NCI-H1105 (cell line): ENCODE measurements at places on chromosomes 5 and 9.

DNA sequence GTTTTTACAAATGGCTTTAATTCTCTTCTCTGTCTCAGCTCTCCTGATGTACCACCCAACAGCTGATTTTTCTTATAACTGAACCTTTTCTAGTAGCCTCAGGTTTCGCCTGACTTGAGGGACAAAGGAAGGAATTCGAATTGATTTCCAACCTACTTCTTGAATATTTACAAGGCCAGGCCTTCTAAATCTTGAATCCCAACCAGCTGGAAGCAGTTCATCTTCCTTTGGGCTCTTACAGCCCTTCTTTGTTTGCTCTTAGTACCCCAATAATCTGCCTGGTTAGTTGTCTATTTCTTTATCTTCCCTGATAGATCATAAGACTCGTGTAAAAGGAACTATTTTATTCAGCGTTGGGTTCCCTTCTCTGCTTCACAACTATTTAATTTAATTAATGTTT is 95.9 kb downstream of the NLN start:
- DNase-seq: no peak

DNA sequence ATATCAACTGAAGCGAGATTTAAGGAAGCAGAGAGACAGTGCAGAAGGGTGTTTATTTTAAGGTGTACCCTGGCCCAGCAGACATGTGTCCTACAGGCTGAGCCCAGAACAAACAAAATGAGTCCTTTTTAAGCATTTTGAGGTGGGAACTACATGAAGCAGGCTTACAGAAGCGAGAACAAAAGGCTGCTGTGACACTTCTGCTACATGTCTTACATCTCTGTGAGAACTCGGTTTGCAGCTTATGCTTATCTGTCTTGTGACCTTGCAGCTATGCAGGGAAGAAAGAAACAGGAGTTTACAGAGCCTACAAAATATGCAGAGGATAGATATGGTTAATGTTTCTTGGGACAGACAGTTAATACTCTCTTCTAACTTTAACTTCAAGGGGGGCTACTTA is 295.9 kb downstream of the CEMIP2 start:
- DNase-seq: no peak

DNA sequence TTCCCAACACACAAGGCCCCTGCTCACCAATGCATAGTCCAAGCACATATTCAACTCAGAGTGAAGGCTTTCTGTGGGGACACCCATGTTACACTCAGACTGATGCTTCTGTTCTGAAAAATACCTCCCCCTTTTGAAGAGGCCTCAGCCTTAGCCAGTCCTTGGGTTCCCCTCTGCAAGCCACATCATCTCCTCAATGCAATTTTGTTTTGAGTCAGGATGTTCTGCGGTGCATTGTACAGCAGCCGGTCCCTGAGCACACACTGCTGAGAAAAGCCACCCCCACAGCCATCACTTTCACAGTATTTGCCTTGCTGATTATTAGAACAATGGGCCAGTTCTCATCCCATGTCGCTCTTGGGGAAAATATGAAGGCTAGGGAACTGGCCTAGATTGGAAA is 241.2 kb downstream of the FAM114A2 start:
- no peak for DNase-seq

DNA sequence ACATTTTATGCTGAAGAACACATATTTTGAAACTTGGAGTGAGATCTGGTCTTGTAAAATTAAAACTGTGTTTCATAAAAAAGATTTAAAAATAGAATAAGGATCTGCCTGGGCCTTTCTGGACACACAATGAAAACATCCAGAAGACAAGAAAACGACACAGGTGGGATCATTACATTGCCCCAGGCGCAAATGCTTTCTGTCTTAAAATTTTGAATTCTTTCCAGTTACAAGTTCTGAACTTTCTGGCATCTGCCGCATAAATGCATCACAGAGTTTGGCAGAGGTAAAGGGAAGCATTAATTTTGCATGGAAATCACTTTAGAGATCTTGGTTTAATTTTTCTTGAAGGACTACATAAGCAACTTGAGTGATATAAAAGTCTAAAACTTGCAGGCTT is 219.6 kb downstream of the WDR70 start:
- no peak for DNase-seq

DNA sequence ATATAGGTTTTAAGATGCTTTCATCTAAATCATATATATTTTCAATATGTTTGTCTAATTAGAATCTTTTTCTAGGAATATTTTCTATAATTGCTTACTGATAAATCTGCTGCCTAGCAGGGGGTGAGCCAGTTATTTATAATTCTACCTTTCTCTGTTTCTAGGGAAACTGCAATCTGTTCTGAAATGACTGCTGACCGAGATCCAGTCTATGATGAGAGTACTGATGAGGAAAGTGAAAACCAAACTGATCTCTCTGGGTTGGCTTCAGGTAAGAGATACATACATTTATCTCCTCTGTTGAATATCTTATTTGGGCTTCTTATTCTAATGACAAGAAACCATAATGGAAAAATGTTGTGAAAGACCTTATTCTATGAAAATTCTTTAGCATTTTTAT is 127.3 kb downstream of the XRCC4 start:
- no peak for DNase-seq

DNA sequence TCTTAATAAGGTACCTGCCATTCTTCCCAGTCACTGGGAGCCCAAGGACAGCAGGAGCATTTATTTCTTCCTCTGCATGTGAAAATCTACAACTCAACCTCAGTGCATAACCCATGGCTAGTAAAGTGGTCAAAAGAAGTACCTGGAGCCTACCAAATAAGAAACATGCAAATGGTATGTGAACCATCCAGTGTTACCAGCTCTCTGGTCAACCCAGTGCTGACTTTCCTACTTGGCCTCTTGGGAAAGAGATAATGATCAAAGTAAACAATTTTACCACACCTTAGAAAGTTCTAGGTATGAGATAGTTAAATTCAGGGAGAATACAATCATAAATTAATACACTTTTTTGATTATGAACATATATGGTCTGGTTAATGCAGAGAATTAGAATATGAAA is 325.6 kb downstream of the ENC1 start:
- DNase-seq: no peak

GRCh38 chr5:88542786-88543185 is 274.1 kb upstream of the TMEM161B start:
- DNase-seq: no peak

DNA sequence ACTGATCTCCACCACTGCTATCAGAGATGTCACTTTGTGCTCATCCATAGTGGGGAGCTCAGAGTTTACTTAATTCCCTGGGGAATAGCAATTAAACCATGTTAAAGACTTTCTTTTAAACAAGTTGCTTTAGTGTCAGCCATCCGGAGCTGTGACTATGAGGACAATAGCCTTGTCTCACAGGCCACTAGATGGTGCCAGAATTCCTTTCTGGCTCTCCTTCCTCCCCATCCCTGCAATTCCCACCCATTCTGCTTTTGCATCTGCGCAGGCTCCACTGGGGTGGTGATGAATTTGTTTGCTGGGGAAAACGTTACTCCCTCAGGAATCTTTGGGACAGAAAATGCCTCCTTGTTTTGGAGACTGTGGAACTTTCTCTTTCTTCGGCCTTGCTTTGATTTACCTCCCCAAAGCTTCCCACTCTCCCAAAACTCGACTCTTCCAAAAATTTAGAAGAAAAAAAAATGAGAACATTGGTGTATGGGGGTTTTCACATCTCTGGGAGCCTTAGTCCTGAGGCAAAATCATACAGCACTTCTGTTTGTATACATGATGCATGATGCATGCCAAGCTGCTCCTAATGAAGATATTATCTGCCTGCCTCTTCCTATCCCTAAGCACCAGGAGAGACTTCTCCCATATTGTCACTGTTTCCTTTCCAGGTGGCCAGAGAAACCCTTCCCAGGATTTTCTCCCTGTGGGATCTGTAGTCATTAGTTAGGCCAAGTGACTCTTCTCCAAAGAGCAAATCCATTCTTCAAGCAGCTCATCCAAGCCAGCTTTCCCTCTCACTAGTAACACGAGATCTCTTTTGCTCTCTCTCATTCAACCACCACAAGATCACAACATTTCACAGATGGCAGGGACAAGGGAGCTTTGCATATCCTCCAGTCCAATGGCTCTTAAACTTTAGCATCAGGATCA is 466.1 kb downstream of the TLR4 start:
- peak; percentile 56 for DNase-seq

- DNase-seq: no peak
Measured at GRCh38 chr5:172002840-172003512, 3.5 kb downstream of the FBXW11 start.

DNA sequence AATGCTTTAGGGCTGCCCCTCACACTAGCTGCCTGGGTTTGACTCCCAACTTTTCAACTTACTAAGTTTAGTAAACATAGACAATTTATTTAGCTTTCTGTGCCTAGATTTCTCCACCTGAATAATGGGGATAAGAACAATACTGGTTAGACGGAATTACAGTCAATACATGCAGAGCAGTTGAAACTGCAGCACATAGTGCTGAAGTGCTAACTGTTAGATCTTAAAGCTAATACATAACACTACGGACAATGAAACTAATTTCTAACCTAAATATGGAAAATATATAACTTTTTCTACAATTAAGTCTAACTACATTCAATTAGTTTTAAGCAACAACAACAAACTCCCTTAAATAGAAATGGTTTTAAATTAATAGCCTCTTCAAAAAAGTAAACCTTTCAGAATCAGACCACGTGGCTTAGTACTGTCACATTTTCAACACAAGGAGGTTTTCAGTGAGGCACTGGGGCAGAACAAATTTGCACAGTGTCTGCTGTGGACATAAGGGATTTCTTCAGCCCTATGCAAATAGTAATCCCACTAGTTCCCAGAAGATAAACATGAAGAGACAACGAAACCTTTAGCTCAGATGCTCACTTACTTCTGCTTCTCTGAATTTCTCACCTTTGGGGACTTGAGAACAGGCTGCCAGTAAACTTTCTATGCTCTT is 293.4 kb downstream of the EDIL3 start:
- no peak for DNase-seq

DNA sequence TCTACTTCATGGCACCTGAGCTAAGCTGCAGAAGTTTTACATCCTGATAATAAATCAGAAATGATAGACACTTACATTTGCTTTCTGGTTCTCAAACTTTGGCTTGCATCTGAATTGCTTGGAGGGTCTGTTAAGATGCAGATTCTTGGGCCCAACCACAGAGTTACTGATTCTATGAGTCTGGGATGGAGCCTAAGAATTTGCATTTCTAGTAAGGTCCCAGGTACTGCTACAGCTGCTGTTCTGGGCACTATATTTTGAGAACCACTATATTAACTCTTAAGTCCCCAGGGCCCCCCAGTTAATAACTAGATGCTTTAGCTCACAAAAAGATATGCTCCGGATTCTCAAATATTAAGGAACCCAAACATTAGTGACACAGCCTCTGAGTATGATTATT is 69.8 kb upstream of the DAB2 start:
- DNase-seq: no peak

DNA sequence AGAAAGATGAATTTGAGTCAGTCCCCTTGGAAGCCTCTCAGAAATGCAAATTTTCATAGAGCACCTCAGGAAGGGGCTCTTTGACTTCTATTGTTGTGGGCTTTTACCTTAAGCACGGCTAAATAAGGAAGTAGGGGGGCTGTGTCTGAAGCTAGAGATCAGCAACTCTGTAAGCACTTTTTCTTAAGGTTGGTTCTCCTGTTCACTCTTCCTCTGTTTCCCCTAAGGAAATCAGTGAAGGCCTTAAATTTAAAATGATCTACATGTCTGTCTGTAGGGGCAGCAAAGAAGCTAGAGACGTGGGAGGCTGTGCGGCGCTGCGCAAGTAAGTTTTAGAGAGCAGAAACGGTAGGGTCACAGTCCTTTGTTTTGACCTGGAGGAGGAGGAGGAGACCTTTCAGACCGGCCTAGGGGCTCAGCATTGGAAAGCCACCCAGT is 1.2 kb upstream of the CDC14B start:
- no peak for DNase-seq

- no peak for DNase-seq
Measured at GRCh38 chr5:120293796-120294195, 170.3 kb upstream of the PRR16 start.

GRCh38 chr5:137610598-137610997 is 111.5 kb upstream of the SPOCK1 start:
- no peak for DNase-seq

GRCh38 chr9:127116957-127117356 is 5.5 kb downstream of the ANGPTL2 start:
- DNase-seq: no peak

DNA sequence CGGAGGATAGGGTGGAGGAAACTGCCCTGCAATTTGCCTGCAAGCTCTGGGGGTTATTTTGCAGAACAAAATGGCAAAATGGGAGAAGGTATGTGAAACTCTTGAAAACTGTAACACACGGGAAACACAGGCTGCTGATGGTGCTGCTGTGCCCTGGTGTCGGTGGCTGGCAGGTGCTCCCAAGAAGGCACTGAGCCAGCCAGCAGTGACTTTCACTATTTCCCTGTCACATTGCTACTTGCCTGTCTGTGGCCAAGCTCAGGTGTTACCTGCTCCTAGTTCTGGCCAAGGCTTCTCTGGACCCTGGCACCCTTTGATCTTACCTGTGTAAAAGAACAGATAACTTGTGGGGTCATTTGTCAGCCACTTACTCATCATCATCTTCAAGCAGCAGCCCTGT is 102.2 kb downstream of the CMYA5 start:
- no peak for DNase-seq

GRCh38 chr9:72140586-72140985 is 8.7 kb upstream of the GDA start:
- DNase-seq: no peak

DNA sequence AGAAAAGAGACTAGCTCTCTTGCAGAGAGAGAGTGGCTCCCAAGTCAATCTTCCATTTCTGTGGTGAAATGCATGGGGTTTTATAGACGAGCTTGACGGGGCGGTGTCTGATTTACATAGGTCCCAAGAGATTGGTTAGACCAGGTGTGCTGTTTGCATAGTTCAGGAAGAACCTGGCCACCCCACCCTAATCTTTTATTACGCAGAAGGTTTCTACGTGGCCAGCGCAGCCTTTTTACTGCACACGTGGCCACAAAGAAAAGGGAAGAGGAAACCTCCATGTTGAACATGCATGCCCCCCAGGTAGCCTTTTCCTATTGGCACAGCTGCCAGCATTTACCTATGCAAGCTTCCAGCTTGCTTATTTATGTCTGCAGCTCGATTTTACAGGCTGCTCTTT is 92.1 kb downstream of the CAVIN4 start:
- no peak for DNase-seq

- DNase-seq: no peak
Measured at GRCh38 chr9:132068605-132069004, 11.1 kb downstream of the MED27 start.

DNA sequence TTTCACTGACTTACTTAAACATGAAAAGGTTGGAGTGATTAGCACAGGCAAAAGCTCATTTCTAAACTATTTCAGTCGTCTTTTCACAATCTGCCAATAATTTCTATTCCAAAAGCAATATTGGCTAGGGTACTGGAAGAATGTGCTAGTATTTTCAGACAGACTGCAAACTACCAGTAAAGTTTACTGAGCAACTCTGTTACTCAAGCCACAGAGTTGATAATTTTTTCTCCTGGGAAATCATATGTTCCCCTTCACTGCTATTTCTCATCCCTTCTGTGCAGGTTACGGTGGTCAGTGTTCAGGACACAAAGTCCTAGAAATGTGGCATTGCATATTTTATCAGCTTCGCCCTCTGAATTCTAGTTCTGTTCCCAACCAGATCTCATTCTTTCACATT is 343.3 kb upstream of the TNC start:
- no peak for DNase-seq
